Heart left ventricle (tissue), 16 donors: ENCODE measurements at places on chromosomes 5 and 9. TPM values are rescaled to one million over a fixed set of nuclear protein-coding genes. Genes with fewer than 3 reads are reported as not detected.

LTC4S gene
- 5.2 TPM for total RNA-seq

PCDHB11 gene
- 2.3 TPM for total RNA-seq

SPATA31A3 gene
- not detected for total RNA-seq

CATSPER3 gene
- total RNA-seq, result not detected

PCDHA1 gene
- not detected for total RNA-seq

NUDT2 gene
- 17.5 TPM for total RNA-seq

KIF24 gene
- total RNA-seq, result 0.77 TPM

FOXD4 gene
- not detected for total RNA-seq

SKIC3 gene
- total RNA-seq, result 40.3 TPM

IL5 gene
- not detected for total RNA-seq

LCN9 gene
- not detected for total RNA-seq

SPATA31E1 gene
- total RNA-seq, result not detected

SLC34A1 gene
- total RNA-seq, result not detected

FREM1 gene
- total RNA-seq, result 6.5 TPM

FANCG gene
- 3.9 TPM for total RNA-seq

PCDHAC1 gene
- not detected for total RNA-seq

TMEM174 gene
- total RNA-seq, result not detected

SLCO6A1 gene
- not detected for total RNA-seq

TMC1 gene
- 0.23 TPM for total RNA-seq

LCN12 gene
- total RNA-seq, result 4.2 TPM

GTF2H2C gene
- 14.9 TPM for total RNA-seq

PCDHB4 gene
- total RNA-seq, result 2.2 TPM
